ENCODE measurements at places on chromosomes 6 and 20.

DNA sequence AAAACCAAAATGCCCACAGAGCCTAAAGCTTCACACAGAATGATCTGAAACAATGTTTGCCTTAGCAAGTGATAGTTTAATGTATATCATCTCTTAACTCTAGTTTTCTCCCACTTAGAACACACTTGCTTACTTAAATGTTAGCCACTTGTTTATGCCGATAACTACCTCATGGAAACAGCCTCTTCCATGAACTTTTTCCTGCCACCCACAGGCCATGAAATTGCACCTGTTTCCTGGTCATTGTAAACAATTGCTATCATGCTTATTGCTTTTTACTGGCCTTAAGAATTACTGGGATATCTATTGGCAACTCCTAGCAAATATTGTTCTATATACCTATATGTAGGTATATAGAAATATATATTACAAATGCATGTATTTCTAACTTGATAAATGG is 231.1 kb downstream of the HDGFL1 start:
- DNase-seq = no peak

GRCh38 chr6:143516690-143517446 is 5.3 kb upstream of the FUCA2 start:
- peak; percentile 25 for DNase-seq

- DNase-seq = no peak
Observed at GRCh38 chr6:41027241-41027640, 11.8 kb downstream of the UNC5CL start.

DNA sequence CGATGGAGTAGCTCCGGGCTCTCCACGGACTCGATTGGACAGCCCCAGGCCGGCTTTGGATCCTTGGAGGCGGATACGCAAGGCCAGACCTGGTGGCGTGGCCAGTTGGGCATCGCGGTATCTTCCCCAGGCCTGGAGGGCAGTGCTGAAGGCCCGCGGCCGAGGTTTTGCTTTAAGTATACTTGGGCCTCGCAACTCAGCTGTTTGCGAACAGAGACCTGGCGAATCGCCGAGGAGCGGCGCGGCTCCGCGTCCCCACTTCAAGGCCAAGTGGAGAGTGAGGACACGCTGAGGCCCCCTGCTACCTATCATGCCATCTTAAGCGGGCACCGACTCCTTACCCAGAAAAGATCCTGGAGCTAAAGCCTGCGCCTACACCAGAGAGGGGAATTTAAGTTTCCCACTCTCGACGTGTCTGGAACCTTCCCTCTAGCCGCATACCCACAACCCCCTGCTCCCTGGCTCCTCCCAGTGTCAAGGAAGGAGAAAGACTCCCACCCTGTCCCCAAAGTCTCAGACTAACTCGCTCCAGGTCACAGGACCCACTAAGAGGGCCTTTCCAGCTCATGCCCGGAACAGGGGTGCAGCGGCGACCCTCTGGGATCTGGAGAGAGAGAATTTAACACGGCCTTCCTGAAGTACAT is 4.1 kb downstream of the LINC00237 start:
- DNase-seq = no peak

- DNase-seq = no peak
Observed at GRCh38 chr6:21523652-21524051, 69.9 kb upstream of the SOX4 start.

GRCh38 chr6:3892603-3893002 is 43.4 kb downstream of the FAM50B start:
- no peak for DNase-seq

GRCh38 chr20:22333885-22334545 is 250.4 kb downstream of the FOXA2 start:
- no peak for DNase-seq

Data from bone marrow (tissue), 2 donors.